ENCODE measurements at places on chromosomes 13 and 19.
A peak's percentile ranks its signal among the peaks of the same experiment; 100 is the strongest.

DNA sequence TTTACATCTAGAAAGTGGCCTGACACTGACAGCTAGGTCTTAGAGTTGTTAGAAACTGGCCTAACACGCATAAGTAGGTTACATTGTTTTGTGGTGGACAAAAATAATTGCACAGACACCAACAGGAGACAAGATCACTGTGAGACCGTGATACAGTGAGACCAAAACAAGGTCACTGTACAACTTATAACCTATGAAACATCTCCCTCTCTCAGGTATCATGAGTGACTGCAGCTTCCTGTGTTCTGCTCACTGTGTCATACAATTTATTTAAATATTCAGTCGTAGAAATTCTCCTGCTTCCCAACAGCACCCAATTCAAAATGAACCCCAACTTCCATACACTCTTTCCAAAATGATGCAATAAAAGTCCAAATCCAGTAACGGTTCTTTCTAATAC is 2165.2 kb downstream of the PCDH9 start:
- DNase-seq: no peak

DNA sequence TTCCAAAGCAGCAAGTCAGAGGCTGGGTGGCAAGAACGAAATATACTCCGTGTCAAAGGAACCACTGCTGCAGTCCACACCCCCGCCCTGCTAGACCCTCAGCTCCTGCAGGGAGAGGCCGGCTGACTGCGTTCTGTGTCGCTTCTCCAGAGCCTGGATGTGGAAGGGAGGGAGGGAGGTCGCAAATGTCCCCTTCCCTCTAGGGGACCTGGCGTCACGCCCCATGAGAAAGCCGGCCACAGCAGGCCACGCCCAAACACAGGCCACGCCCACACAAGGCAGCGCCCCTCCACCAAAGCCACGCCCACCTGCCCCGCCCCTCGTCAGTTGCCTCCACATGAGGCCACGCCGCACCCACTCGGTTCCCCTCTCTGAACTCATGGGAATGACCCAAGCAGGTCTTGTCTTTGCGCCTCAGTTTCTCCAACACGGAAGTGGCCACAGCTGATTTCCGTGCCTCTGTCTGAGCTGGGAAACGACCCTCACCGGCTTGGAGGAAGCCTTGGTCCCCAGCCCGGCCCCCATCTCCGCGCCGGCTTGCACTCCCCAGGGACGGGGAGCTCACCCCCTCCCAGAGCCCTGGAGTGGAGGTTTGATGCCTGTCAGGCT is 38.4 kb upstream of the TCF3 start:
- DNase-seq: no peak

DNA sequence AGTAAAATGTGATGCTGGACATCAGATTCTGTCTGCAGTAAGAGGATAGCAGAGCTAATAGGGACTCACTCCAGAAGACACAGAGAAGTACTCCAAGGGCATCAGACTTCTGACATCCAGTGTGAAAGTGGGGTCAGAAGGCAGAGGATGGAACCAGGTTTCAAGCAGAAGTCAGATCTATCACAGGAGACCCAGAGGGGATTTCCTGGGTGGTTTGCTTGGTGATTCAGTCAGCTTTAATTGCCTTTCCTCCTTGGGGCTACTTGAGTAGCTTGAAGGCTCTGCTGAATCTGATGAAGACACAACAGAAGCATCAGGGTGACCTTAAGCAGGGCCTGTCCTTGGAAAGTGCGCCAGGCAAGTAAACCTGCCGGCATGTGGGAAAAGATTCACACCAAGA is 300.6 kb downstream of the COG6 start:
- no peak for DNase-seq

DNA sequence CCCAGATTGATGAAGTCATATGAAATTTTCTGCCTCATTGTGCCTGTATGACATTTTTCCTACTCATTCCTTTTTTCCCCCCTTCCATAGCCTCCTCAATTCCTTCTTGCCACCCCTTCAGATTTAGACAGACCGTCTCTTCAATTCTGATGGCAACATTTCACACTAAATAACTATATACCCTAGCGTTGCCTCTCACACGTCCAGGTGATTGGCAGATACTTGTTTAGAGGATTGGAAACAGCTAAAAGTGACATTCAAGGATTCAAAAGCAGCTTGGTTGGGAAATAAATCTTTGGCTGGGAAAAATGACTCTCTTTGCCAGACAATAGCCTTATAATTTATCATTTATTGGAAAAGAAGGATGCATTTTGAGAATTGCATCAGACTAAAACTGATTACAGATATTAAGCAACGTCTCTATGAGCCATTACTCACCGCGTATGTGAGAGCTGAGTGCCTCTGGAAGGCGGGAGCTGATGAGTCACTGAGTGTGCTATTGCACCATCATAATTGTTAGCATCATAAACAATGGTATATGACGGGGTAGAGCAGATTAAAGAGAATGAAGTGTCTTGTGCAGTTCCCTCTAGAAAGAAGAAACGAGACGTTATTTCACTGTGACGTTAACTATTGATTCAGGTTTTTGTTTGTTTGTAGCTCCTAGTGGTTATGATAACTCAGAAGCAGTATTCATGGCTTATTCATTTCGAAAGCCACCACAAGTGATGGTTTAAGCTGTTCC is 61.1 kb upstream of the FAM216B start:
- DNase-seq: peak; percentile 76

DNA sequence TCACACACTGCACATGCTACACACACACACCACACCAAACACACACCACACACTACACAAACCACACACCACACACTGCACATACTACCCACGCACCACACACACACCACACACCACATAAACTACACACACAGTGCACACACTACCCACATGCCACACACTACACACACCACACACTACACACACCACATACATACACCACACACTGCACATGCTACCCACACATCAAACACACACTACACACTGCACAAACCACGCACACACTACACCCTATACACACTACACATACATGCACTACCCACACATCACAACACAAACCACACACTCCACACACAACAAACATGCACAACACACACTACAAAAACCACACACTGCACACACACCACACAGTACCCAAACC is 6.0 kb downstream of the MAG start:
- no peak for DNase-seq

All from HS-5 (cell line).